Prostate gland (tissue), 2 donors: ENCODE measurements at places on chromosomes 7 and 10.
A peak's percentile ranks its signal among the peaks of the same experiment; 100 is the strongest.

GRCh38 chr7:120218712-120219111 is 54.3 kb upstream of the KCND2 start:
- no peaks in the 10 kb centered on the region for H3K4me1 ChIP-seq
- H3K27ac ChIP-seq: no peak overlapping the region
- no peaks in the 10 kb centered on the region for H3K36me3 ChIP-seq
- no peak overlapping the region for H3K4me3 ChIP-seq

- no peaks in the 10 kb centered on the region for H3K36me3 ChIP-seq
- H3K27me3 ChIP-seq: no peaks in the 10 kb centered on the region
- H3K4me1 ChIP-seq: no peaks in the 10 kb centered on the region
- no peak overlapping the region for H3K4me3 ChIP-seq
- H3K27ac ChIP-seq: no peak overlapping the region
Observed at GRCh38 chr7:7789551-7789988, 71.2 kb upstream of the RPA3 start.

DNA sequence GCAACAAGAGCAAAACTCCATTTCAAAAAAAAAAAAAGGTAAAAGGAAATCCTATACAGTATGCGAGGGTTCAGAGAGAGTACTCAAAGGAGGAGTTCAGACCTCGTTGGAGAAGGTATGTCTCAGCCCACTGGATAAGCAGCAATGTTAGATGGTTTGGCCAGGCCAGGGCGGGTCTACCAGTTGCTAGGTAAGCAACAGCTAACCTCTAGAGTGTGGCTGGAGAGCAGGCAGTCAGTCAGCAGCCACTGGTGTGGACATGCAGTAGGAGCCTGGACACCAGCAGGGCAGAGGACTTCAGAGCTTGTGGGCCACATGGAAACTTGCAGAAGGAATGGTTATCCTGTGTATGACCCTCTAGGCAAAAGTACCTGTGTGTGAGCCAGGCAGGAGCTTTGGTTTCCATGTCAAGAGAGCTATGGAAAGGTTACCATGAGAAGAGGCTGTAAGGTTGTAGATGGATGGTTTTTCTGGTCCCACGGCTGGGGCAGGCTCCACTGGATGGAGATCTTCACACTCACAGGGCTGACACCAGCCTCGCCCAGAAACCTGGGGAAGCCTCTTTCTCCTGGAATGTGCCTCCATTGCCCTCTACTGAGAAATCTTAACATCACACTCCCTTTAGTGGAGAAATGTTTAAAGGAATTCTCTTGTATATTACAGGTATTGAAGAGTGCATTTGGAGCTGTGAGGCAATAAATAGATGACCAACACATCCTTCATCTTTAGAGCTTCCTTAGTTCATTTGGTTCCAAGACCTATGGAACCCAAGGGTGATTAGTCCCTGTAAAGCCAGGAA is 63.6 kb downstream of the CCDC186 start:
- no peak overlapping the region for H3K4me3 ChIP-seq
- no peak overlapping the region for H3K27ac ChIP-seq
- no peaks in the 10 kb centered on the region for H3K36me3 ChIP-seq
- no peak for DNase-seq
- no peaks in the 10 kb centered on the region for H3K4me1 ChIP-seq

DNA sequence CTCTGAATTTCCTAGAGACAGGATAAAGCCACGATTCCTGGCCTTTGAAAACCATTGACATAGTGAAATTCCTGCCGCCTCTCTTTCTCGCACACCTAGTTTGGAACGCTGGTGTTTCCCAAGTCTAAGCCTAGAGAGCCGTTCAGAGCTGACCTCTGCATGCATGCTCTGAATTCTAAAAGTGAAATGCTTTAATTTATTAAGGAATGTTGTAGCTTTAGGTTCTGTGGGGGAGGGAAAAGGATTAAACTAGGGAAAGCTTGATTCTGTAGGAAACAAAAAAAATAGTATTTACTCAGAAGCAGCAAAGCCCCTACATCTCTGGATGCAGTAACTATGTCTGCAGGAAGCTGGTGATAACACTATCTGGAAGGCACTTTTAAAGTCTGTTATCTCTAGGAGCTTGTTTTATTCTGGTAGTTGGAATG is 27.3 kb downstream of the PFKP start:
- H3K36me3 ChIP-seq: no peaks in the 10 kb centered on the region
- no peaks in the 10 kb centered on the region for H3K4me1 ChIP-seq
- no peak overlapping the region for H3K4me3 ChIP-seq
- no peak for DNase-seq

DNA sequence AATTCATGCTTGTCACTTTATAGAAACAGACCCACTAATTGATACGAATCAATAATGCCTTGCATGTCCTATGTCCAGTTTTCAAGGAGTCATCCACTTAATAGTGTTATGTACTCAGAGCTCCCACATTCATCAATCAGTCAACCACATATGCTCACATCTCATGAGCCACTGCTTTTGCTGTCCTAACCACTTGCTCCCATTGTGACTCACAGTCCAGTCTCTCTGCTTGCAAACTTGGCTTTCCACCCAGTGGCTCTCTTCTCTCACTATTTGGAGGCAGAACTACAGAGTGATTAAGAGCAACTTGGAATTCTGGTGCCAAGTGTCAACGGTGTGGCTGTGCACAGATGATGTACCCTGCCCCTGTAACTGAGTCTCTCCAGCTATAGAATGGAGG is 166.0 kb downstream of the SNX13 start:
- H3K36me3 ChIP-seq: no peaks in the 10 kb centered on the region
- DNase-seq: no peak
- no peak overlapping the region for H3K4me3 ChIP-seq

GRCh38 chr10:131725581-131726069 is 175.2 kb upstream of the PPP2R2D start:
- no peaks in the 10 kb centered on the region for H3K27me3 ChIP-seq
- H3K36me3 ChIP-seq: no peaks in the 10 kb centered on the region

DNA sequence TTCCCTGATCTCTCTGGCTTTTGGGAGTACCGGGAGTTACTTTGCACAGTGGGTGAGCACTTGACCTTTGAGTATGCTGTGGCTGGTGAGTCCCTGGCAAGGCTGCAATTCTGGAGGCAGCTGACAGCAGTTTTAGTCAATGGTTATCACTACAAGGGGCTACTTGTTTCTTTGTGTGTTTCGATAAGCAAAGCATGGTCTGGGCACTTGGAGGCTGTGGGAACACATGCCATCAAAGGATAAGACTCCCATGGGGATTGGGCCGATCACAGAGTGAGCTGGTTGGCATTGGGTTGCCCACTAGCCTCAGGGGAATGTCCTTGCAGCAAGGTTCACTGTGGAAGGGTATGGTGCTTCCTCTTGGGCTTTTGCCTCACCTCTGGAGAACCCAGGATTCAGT is 208.2 kb downstream of the SNX13 start:
- H3K27ac ChIP-seq: no peak overlapping the region
- DNase-seq: no peak
- no peaks in the 10 kb centered on the region for H3K36me3 ChIP-seq
- H3K4me1 ChIP-seq: no peaks in the 10 kb centered on the region
- H3K4me3 ChIP-seq: no peak overlapping the region

- no peak overlapping the region for H3K4me3 ChIP-seq
- H3K36me3 ChIP-seq: no peaks in the 10 kb centered on the region
- H3K4me1 ChIP-seq: no peaks in the 10 kb centered on the region
- no peaks in the 10 kb centered on the region for H3K27me3 ChIP-seq
Observed at GRCh38 chr10:29120216-29120615, 168.7 kb upstream of the LYZL1 start.

DNA sequence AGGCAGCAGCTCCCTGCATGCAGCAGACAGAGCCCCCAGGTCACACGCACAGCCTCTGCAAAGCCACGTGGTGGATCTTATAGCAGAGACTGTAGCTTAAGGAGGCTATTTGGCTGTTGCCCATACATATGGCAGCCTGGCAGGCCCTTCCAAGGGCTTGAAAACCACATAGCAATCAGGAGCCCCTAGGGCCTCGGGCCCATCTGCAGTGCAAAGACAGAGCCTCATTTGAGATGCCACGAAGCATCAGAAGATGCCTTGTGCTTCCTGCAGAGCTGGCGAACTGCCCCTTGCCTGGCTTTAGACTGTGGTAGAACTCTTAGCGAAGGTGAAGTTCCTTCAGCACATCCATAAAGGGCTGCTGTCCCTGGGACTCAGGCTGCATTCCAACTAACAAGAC is 309.9 kb downstream of the GRID1 start:
- H3K4me1 ChIP-seq: no peaks in the 10 kb centered on the region
- no peaks in the 10 kb centered on the region for H3K36me3 ChIP-seq
- no peak overlapping the region for H3K4me3 ChIP-seq
- no peak overlapping the region for H3K27ac ChIP-seq

DNA sequence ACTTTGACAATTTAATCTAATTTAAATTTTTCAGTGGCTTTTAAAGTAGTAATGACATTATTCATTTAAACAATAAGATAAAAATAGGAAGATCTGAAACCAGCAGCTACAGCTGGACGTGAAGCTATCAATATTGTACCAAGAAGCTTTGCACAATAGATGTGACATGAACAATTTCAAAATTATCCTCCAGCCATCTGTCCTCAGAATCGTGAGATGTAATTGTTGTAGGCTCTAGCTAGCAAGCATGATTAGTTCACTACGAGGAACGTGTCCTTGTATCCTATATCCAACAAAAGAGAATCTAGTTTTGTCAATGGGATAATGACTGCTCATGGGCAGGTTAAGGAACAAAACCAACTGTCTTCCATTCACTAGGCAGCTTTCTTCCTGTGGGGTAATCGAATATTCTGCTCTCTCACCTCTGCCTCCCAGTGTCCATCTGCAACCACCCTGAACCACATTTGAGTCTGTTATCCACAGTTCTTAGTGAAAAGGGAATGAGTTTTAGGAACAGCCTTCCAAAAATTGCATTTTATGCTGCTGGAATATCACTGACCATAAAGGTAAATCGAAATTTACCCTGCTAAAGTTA is 247.3 kb downstream of the PARD3 start:
- DNase-seq: no peak
- H3K4me1 ChIP-seq: no peaks in the 10 kb centered on the region
- H3K27me3 ChIP-seq: no peaks in the 10 kb centered on the region
- H3K36me3 ChIP-seq: no peaks in the 10 kb centered on the region

GRCh38 chr10:6204063-6204340 is 1.3 kb downstream of the PFKFB3 start:
- no peaks in the 10 kb centered on the region for H3K27me3 ChIP-seq
- H3K4me1 ChIP-seq: peaks cover 13% of the 10 kb centered on the region
- no peak for DNase-seq
- peak overlapping the region; percentile 77 for H3K4me3 ChIP-seq
- H3K36me3 ChIP-seq: no peaks in the 10 kb centered on the region
- peak overlapping the region; percentile 86 for H3K27ac ChIP-seq

- H3K27me3 ChIP-seq: no peaks in the 10 kb centered on the region
- H3K27ac ChIP-seq: no peak overlapping the region
- no peaks in the 10 kb centered on the region for H3K36me3 ChIP-seq
- no peak overlapping the region for H3K4me3 ChIP-seq
- H3K4me1 ChIP-seq: no peaks in the 10 kb centered on the region
- DNase-seq: no peak
Observed at GRCh38 chr10:94571081-94571480, 25.5 kb downstream of the HELLS start.

- H3K27ac ChIP-seq: no peak overlapping the region
- no peaks in the 10 kb centered on the region for H3K36me3 ChIP-seq
- no peaks in the 10 kb centered on the region for H3K27me3 ChIP-seq
- H3K4me3 ChIP-seq: no peak overlapping the region
Observed at GRCh38 chr7:43281268-43281667, 168.8 kb downstream of the HECW1 start.

GRCh38 chr10:28365840-28366239 is 63.0 kb upstream of the MPP7 start:
- no peak for DNase-seq
- no peak overlapping the region for H3K27ac ChIP-seq
- H3K4me1 ChIP-seq: no peaks in the 10 kb centered on the region
- H3K36me3 ChIP-seq: no peaks in the 10 kb centered on the region

DNA sequence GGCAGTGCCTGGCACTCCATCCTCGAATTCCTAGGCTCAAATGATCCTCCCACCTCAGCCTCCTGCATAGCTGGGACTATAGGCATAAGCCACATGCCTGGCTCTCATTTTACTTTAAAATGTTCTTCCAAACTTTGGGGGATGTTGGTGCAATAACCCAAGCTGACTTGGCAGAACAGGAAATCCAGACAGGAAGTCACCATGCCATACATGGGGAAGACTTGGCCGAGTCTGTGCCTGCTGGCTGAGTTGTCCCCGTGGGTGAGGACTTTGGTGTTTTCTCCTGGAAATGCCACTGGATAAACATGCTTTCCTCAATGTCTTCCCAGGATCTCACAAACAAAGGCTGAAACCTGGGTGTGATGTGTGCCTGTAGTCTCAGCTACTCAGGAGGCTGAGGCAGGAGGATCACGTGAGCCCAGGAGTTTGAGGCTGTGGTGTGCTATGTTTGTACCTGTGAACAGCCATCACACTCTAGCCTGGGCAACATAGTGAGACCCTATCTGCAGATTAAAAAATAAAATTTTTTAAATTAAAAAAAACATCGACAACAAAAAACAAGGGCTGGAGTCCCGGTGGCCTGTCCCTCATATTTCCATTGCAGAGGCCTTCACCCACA is 19.8 kb downstream of the HKDC1 start:
- no peak overlapping the region for H3K4me3 ChIP-seq
- no peak overlapping the region for H3K27ac ChIP-seq
- no peak for DNase-seq
- H3K36me3 ChIP-seq: no peaks in the 10 kb centered on the region
- H3K27me3 ChIP-seq: no peaks in the 10 kb centered on the region
- no peaks in the 10 kb centered on the region for H3K4me1 ChIP-seq

DNA sequence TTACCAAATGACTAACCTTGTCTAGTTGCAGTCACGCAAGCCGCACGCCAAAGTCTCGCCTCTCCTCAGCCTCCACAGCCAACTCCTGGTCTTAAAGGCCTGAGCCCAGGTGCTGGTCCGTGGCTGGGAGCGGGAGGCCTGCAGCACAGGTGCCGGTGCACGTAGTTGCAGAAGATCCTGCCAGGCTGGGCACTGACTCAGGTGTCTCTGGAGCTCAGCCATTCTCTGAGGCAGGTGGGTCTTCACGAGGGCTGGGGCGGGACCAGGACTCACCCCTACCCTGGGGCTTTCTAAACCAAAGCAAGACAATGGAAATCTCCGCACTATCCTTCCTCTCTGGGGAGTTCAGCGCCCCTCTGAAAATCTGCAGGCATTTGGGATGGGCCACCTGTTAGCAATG is 216.4 kb downstream of the MLLT10 start:
- H3K4me3 ChIP-seq: no peak overlapping the region
- DNase-seq: no peak
- H3K4me1 ChIP-seq: no peaks in the 10 kb centered on the region
- no peaks in the 10 kb centered on the region for H3K27me3 ChIP-seq
- H3K36me3 ChIP-seq: no peaks in the 10 kb centered on the region
